ENCODE measurements at places on chromosomes 6 and 20. TPM values are rescaled to one million over a fixed set of nuclear protein-coding genes. Genes with fewer than 3 reads are reported as not detected.
A peak's percentile ranks its signal among the peaks of the same experiment; 100 is the strongest.

DNA sequence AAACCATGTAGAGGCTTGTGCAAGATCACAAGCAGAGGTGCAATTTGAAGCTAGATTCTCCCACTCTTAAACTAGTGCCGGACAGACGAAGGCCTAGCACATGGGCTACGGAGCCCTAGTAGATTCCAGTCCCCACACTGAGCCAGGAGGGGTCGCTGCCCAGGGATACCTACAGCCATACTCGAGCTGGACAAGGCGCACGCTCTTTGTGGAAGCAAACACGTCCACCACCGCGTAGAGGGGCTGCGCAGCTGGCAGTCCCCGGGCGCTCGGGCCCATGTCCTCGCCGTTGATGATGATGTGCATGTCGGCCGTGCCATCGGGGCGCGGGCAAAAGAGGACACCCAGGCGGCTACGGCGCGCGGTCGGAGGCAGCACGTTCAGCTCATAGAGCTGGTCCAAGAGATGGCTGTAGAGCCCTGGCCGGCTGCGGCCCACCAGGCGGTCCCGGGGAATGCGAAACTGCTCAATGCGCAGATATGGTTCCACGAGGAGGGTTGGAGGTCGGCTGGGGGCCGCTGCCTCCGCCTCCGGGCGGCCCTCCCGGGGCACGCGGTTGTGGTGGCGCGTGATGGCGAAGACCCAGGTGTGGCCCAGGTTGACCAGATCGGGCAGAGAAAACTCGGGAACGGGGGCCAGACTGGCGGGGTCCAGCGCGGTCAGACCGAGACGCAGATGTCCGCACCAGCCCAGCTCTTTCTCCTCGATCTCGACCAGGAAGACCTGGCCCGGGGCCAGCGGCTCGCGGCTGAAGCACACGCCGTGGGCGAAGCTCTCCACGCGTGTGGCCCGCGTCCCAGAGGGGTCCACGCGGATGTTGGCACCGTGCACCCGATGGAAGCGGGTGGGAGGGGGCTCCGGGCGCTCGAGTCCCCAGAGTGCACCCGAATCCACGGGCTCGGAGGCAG, 677 bp downstream of the NEURL2 start:
- peak; percentile 89 for DNase-seq

DNA sequence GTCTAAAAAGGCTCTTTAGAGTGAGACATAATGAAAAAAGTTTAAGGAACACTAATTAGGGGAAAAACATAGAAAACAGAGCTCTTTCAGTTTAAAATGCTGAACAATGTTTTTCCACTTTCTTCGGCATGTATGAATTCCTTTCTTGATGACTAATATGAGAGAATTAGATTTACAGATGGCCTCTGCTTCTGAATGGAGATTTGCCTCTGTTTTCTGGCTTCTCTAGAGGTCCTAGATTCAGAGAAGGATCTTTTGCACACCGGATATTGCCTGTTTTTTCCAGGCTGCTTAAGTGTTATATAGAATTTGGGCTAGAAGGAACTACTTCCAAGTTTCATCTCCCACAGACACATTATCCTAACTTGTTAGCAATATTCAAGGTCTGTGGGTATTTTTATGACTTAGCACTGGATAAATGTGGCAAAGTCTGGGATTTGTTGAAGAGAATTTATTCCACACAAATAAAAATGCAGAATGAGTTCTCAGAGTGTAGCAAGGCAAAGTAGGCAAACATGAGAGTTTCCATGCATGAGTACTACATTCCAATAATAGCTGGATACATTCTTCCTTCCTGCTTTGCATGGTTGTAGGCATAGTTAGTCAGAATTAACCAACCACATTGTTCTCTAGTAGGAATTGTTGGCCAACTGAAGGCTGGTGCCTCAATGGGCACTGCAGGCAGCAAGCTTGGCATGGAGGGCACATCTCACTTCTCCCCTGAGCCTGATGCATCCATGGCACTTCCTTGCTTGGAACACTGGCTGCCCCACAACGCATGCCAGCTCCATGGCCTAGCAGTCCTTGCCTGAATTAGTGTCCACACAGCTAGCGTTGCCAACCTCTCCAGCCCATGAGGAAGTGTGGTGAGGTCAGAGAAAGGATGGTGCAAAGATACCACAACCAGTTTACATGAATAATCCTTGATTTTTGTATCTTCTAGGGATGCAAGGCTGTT, 224.2 kb downstream of the CLIC5 start:
- no peak for DNase-seq

DNA sequence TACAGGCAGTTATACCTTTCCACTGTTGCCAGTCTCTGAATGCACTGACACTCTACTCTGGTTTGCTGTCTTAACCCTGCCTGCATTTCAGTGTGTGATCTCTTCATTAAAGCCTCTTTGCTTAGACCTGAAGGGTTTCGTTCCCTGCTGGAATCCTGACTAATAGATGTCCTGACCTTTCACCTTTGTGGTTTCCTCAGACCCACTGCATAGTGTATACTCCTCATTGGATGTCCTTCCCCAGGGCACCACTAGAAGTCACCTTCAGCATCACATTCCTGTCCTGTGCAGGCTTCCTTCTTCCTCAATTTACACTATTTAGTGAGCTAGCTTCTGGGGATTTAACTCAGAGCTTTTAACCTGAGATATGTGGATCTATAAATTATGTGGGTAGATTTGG, 120.6 kb downstream of the RCAN2 start:
- DNase-seq = no peak

DNA sequence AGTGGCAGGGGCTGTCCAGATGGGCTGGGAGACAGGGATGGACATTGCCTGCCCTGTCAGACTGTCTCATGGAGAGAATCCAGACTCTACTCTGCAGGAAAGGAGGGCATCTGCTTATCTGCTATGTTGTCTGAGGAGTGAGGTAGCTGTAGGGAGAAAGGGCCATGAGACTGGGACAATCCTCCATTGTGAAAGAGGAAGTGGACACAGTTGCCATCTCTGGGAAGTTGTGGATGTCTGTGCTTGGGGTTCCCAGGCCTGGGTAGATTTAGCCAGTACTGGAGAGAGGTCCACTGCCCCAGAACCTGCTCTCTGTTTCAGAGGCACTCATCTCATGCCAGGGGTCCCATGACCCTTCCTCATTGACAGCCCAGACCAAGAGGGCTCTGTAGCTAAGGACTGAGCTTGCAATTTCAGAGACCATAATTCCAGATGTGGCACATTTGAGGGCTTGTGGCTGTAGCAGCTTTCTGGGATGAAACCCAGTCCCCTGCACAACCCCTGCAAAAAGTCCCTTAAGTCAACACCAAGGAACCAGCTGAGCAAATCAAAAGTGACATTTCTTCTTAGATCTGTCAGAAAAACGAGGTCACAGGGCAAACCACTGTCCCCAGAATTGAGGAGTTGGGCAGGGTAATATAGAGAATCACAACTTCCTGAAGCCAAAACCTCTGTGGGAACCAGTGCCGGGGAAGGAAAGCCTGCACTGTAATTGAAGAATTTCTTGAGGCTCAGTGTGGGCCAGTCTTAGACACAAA, 4.1 kb upstream of the SIRPG start:
- DNase-seq = no peak

DNA sequence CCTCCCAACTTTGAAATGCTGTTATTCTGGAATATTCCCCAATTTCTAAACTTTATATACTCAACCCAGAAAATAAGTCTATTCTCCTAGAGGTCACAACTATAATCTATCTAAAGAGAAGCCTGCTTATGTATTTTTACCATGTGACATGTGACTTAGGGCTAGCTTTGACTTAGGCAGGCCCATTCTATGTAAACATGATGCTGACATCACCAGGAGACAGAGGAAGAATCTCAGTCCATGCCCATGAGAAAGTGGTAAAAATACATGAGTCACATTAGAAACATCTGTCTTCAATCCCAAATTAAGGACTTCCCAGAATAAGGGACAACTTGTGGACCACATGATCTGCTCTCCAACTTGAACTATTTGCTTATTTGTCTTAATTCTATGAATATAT, 113.6 kb upstream of the ID4 start:
- no peak for DNase-seq

DNA sequence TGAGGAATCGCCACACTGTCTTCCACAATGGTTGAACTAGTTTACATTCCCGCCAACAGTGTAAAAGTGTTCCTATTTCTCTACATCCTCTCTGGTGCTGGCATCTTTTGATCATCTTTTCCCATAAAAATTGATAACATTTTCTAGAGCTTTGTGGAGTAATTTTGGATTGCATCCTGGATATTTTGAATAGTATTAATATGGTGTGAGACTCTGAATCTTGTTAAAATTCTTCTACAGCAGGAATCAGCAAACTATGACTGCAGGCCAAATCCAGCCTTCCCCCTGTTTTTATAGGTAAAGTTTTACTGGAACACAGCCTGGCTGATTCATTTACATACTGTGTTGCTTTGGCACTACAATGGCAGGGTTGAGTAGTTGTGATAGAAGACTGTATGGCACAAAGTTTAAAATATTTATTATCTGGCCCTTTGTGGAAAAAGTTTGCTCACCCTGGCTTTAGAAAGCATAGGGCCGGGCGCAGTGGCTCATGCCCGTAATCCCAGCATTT, 15.0 kb upstream of the RNF8 start:
- DNase-seq = no peak

- peak; percentile 54 for DNase-seq
These were observed at the start of gene SLC32A1 for GRCh38 chr20:38723848-38724625. Gene SLC32A1 (plus strand): TSS chr20:38724486. CDS start chr20:38724725, 239 bp downstream.

DNA sequence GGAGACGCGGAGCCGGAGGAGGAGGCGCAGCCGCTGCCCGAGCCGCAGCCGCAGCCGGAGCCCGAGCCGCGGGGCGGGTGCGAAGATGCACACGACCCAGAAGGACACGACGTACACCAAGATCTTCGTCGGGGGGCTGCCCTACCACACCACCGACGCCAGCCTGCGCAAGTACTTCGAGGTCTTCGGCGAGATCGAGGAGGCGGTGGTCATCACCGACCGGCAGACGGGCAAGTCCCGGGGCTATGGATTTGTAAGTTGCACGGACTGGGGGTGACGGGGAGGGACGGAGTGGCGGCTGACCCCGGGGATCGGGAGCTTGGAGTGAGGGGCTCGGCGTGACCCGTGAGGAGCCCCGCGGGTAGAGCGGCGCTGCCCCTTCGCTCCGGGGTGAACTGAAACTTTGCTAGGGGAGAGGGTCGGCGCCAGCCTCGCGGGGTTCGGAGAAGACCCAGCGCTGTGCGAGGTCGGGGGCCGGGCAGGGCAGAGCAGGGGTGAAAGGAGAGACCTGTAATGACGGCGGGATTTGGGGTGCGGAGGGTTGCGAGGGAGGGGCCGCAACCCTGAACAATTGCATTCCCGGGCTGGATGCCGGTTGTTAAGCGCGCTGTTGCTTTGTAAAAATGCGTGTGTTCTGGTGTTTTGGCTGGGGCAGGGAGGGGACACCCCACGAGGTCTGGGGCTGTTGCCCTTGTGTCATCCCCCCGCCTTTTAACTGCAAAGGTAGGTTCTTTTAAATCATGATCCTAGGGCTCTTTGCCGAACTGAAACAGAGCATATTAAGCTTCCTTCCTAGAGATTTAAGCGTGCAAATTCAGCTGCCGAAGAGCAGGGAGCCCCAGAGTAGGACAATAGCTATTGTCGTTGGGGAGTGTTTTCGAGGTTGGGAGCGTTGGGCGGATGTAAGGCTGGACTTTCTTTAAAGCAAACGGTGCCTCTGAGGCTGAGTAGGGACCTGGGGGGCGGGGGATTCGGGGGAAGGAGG, 628 bp downstream of the RBM24 start:
- peak; percentile 28 for DNase-seq

DNA sequence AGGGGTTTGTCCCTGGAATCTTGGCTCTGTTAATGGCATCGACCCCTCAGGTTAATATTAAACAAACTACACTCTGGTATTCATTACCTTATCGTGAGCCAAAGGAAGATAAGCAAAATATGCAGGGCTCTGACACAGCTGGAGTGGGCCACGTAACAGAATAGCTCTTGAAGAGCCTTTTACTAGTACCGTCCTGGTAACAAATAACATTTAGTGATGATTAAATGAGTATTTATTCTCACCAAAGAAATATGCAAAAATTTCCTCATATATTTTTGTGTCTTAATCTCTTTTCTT, 20.1 kb upstream of the UTRN start:
- DNase-seq = no peak

DNA sequence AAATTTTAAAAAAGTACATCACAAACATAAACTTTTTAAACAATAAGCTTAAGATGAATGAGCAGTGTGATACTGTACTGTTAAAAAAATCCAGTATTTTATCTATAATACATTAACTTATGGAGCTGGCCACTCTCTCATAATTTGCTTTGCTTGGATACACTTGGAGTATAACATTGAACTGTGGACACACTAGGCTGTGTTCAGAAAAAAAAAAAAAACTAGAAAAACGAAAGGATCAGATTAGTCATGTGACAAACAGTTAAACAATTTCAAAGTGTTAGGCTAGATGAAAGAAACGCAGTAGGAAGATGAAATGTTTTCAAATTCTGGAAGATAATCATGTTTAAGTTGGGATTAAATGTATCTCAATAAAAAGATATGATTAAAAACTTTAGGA, 220.0 kb downstream of the GRIK2 start:
- no peak for DNase-seq

Gene DYNLT1
- total RNA-seq = 91.8 TPM

Gene NT5E
- total RNA-seq = 0.81 TPM
